Naive thymus-derived CD4-positive, alpha-beta T cell (primary cell): ENCODE measurements at places on chromosomes 7 and 10. TPM values are rescaled to one million over a fixed set of nuclear protein-coding genes. Genes with fewer than 3 reads are reported as not detected.

Gene RAPGEF5
- polyA plus RNA-seq = not detected

Gene TMEM176A
- 0.35 TPM for polyA plus RNA-seq

Gene MMD2
- polyA plus RNA-seq = not detected

Gene TAS2R3
- polyA plus RNA-seq = not detected

Gene NAMPT
- 13.9 TPM for polyA plus RNA-seq

Gene TRPV6
- not detected for polyA plus RNA-seq

Gene CTAGE6
- polyA plus RNA-seq = not detected

Gene NKX1-2
- polyA plus RNA-seq = not detected

Gene TEX36
- not detected for polyA plus RNA-seq

Gene DUSP5
- 0.23 TPM for polyA plus RNA-seq

Gene GDF2
- polyA plus RNA-seq = not detected

Gene PAPSS2
- 0.06 TPM for polyA plus RNA-seq

Gene CYTH3
- polyA plus RNA-seq = 1.5 TPM

Gene HOXA6
- polyA plus RNA-seq = not detected

Gene WNT2
- polyA plus RNA-seq = not detected

Gene FFAR4
- not detected for polyA plus RNA-seq

Gene HKDC1
- polyA plus RNA-seq = 10.9 TPM

Gene EBLN1
- polyA plus RNA-seq = not detected

Gene PTPRZ1
- not detected for polyA plus RNA-seq

Gene TMEM229A
- not detected for polyA plus RNA-seq

Gene C7orf57
- 0.13 TPM for polyA plus RNA-seq

Gene C10orf62
- polyA plus RNA-seq = not detected

Gene PFKFB3
- 13.0 TPM for polyA plus RNA-seq

Gene AZGP1
- polyA plus RNA-seq = not detected

Gene CDHR3
- polyA plus RNA-seq = 3.0 TPM

Gene OR6B1
- polyA plus RNA-seq = not detected

Gene TAS2R5
- polyA plus RNA-seq = 0.90 TPM

Gene ZNF800
- polyA plus RNA-seq = 47.4 TPM

Gene KIAA1549
- polyA plus RNA-seq = not detected

Gene ADARB2
- polyA plus RNA-seq = not detected

Gene RBM33
- 78.8 TPM for polyA plus RNA-seq

Gene NRBF2
- polyA plus RNA-seq = 15.8 TPM

Gene PDE6C
- not detected for polyA plus RNA-seq

Gene CH25H
- not detected for polyA plus RNA-seq

Gene PAX4
- polyA plus RNA-seq = not detected

Gene TMEM140
- 29.4 TPM for polyA plus RNA-seq

Gene GIMAP1
- 104 TPM for polyA plus RNA-seq

Gene ASIC3
- not detected for polyA plus RNA-seq

Gene NME8
- not detected for polyA plus RNA-seq

Gene RAB11FIP2
- polyA plus RNA-seq = 5.3 TPM

Gene CYP3A7
- 0.08 TPM for polyA plus RNA-seq

Gene ST8SIA6
- polyA plus RNA-seq = 0.08 TPM

Gene KIAA1217
- polyA plus RNA-seq = 0.03 TPM

Gene TMEM273
- not detected for polyA plus RNA-seq

Gene KIF11
- 0.19 TPM for polyA plus RNA-seq

Gene CEP55
- not detected for polyA plus RNA-seq

Gene CHRM2
- polyA plus RNA-seq = not detected

Gene PRF1
- 27.6 TPM for polyA plus RNA-seq

Gene OTUD1
- 8.1 TPM for polyA plus RNA-seq

Gene MALRD1
- not detected for polyA plus RNA-seq

Gene FAM221A
- 4.8 TPM for polyA plus RNA-seq

Gene PNLIPRP2
- polyA plus RNA-seq = not detected

Gene COL17A1
- not detected for polyA plus RNA-seq

Gene EVX1
- polyA plus RNA-seq = not detected

Gene C10orf105
- polyA plus RNA-seq = not detected
